CD4-positive, alpha-beta memory T cell (primary cell): ENCODE measurements at places on chromosomes 13 and 19. TPM values are rescaled to one million over a fixed set of nuclear protein-coding genes. Genes with fewer than 3 reads are reported as not detected.

GRCh38 chr13:97967948-97968347 is 14.5 kb downstream of the IPO5 start:
- no peak overlapping the region for H3K27ac ChIP-seq
- H3K4me3 ChIP-seq, result no peak overlapping the region
- no peaks in the 10 kb centered on the region for H3K27me3 ChIP-seq

- H3K27ac ChIP-seq, result no peak overlapping the region
- H3K27me3 ChIP-seq, result no peaks in the 10 kb centered on the region
- no peak overlapping the region for H3K4me3 ChIP-seq
- no peak for DNase-seq
- H3K4me1 ChIP-seq, result no peaks in the 10 kb centered on the region
Observed at GRCh38 chr13:83340170-83340569, 542.1 kb downstream of the SLITRK1 start.

GRCh38 chr19:49125025-49125731 is 5.8 kb downstream of the PPFIA3 start:
- H3K27ac ChIP-seq, result no peak overlapping the region
- no peaks in the 10 kb centered on the region for H3K27me3 ChIP-seq
- H3K4me1 ChIP-seq, result peaks cover 18% of the 10 kb centered on the region

DNA sequence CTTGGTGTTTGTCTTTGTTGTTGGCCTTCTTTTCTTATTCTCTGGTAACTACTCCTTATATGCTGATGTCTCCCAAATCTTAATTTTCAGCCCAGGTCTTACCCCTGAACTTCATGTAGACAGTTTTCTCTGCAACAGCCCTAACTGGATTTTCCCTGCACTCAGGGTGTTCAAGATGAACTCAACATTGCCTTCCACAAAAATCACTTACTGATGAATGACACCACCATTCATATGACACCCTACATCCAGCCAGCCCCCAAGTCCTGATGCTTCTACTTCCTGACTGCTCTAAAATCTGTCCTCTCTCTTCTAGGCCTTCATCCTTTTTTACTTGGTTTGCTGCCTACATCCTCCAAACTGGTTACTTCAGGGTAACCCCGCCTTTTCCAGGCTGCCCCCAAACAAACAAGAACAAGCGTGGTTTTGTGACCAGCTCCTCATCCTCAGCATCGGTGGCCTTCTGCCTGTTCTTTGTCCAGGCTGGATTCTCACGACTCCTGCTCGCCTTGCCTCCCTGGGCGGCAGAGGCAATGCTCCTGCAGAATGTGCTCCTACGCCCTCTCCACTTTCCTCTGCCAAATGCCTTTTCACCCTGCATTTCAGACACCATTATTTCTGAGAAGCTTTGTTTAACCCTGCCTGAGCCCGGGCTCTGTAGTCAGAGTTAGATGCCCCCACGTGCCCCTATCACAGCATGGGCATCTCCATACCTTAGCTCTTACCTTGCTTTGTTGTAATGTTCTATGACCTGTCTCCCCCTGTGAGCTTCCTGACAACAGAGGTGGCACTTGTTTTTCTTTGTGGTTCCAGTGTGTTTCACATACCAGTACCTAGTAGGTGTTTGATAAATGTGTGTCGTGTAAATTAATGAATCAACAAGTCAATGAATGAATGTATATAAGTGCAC is 61.8 kb downstream of the WDFY2 start:
- H3K27me3 ChIP-seq, result no peaks in the 10 kb centered on the region
- H3K4me3 ChIP-seq, result no peak overlapping the region
- peaks cover 51% of the 10 kb centered on the region for H3K4me1 ChIP-seq
- DNase-seq, result peak; percentile 55
- no peaks in the 10 kb centered on the region for H3K36me3 ChIP-seq

The SLITRK5 gene
- 0.44 TPM for total RNA-seq

The CATSPERD gene
- total RNA-seq, result not detected

GRCh38 chr19:39104186-39104596 is 20.0 kb downstream of the ACP7 start:
- H3K4me1 ChIP-seq, result no peaks in the 10 kb centered on the region
- no peak overlapping the region for H3K4me3 ChIP-seq
- no peaks in the 10 kb centered on the region for H3K27me3 ChIP-seq
- H3K36me3 ChIP-seq, result no peaks in the 10 kb centered on the region

DNA sequence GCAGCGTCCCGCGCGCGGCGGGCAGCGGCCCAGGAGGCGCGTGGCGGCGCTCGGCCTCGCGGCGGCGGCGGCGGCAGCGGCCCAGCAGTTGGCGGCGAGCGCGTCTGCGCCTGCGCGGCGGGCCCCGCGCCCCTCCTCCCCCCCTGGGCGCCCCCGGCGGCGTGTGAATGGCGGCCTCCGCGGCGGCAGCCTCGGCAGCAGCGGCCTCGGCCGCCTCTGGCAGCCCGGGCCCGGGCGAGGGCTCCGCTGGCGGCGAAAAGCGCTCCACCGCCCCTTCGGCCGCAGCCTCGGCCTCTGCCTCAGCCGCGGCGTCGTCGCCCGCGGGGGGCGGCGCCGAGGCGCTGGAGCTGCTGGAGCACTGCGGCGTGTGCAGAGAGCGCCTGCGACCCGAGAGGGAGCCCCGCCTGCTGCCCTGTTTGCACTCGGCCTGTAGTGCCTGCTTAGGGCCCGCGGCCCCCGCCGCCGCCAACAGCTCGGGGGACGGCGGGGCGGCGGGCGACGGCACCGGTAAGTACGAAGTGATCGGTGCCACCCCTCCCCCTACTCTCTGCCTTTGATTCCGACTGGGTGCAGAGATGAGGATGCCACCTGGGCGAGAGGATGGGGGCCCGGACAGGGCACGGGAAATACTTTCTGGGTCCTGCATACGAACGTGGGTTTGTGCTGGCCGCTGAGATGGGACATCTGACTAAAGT is 874 bp downstream of the TRIM28 start:
- H3K36me3 ChIP-seq, result peaks cover 28% of the 10 kb centered on the region
- H3K4me3 ChIP-seq, result peak overlapping the region; percentile 87
- peaks cover 30% of the 10 kb centered on the region for H3K4me1 ChIP-seq
- no peak for DNase-seq
- H3K27me3 ChIP-seq, result no peaks in the 10 kb centered on the region
- peak overlapping the region; percentile 78 for H3K27ac ChIP-seq

DNA sequence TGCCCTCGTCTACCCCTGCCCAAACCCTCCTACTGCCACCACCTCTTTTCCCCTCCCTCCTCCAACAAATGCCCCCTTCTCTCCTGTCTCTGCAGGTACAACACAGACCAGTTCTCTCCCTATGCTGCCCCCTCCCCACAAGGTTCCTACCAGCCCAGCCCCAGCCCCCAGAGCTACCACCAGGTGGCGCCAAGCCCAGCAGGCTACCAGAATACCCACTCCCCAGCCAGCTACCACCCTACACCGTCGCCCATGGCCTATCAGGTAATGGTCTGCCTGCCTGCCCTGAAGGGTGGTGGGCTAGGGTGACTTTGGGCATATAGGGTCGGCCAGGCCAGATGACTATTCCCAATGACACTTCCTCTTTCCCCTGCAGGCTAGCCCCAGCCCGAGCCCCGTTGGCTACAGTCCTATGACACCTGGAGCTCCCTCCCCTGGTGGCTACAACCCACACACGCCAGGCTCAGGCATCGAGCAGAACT is 6.5 kb upstream of the TIMM50 start:
- no peaks in the 10 kb centered on the region for H3K4me1 ChIP-seq
- no peak overlapping the region for H3K4me3 ChIP-seq
- H3K27ac ChIP-seq, result no peak overlapping the region
- H3K27me3 ChIP-seq, result no peaks in the 10 kb centered on the region
- DNase-seq, result peak; percentile 72

- peaks cover 67% of the 10 kb centered on the region for H3K36me3 ChIP-seq
- H3K27me3 ChIP-seq, result no peaks in the 10 kb centered on the region
- H3K4me1 ChIP-seq, result peaks cover 6% of the 10 kb centered on the region
- no peak overlapping the region for H3K4me3 ChIP-seq
- no peak for DNase-seq
Observed at GRCh38 chr19:49654581-49654980, 11.1 kb downstream of the IRF3 start.

The STK24 gene
- 147 TPM for total RNA-seq

The FFAR2 gene
- 0.15 TPM for total RNA-seq

DNA sequence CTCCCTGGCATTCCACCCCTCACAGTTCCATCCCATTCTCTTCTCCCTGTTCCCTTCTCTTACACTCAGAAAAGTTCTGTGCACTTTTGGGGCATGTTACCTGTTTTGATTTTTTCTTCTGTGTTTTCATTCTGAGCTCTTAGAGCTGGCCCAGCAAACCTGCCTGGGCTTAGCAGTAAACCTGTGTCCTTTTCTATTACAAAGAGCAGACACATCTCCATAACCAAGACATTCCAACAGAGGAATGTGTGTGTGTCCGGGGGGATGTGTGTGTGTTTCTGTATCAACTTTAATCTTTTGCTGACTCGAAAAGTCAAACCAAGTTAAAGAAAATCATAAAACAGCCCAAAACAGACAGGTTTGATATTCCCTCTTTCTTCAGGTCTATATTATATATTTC is 49.1 kb upstream of the SOX21 start:
- no peak for DNase-seq
- H3K4me1 ChIP-seq, result no peaks in the 10 kb centered on the region
- no peak overlapping the region for H3K27ac ChIP-seq
- H3K36me3 ChIP-seq, result no peaks in the 10 kb centered on the region
- H3K4me3 ChIP-seq, result no peak overlapping the region

- H3K36me3 ChIP-seq, result no peaks in the 10 kb centered on the region
- H3K27me3 ChIP-seq, result peaks cover 30% of the 10 kb centered on the region
- H3K27ac ChIP-seq, result no peak overlapping the region
- no peak overlapping the region for H3K4me3 ChIP-seq
Observed at GRCh38 chr13:112072534-112073244, 5.7 kb downstream of the SOX1 start.

GRCh38 chr13:67844574-67844973 is 614.4 kb upstream of the PCDH9 start:
- H3K4me1 ChIP-seq, result no peaks in the 10 kb centered on the region
- H3K27me3 ChIP-seq, result no peaks in the 10 kb centered on the region
- no peaks in the 10 kb centered on the region for H3K36me3 ChIP-seq
- no peak for DNase-seq
- H3K27ac ChIP-seq, result no peak overlapping the region

GRCh38 chr19:30202060-30202600 is 170.1 kb upstream of the ZNF536 start:
- no peak overlapping the region for H3K27ac ChIP-seq
- no peak for DNase-seq
- H3K4me1 ChIP-seq, result no peaks in the 10 kb centered on the region
- H3K36me3 ChIP-seq, result no peaks in the 10 kb centered on the region
- no peaks in the 10 kb centered on the region for H3K27me3 ChIP-seq
- H3K4me3 ChIP-seq, result no peak overlapping the region

- no peak overlapping the region for H3K4me3 ChIP-seq
- H3K4me1 ChIP-seq, result no peaks in the 10 kb centered on the region
- no peak for DNase-seq
Observed at GRCh38 chr19:1533510-1534150, 9.8 kb downstream of the PLK5 start.
